Esophagus muscularis mucosa (tissue), 4 donors: ENCODE measurements at places on chromosomes 3 and 15. TPM values are rescaled to one million over a fixed set of nuclear protein-coding genes. Genes with fewer than 3 reads are reported as not detected.

Gene MKRN2OS
- total RNA-seq = not detected

Gene AGBL1
- not detected for total RNA-seq

Gene PLA1A
- 2.1 TPM for total RNA-seq

Gene CFAP20DC
- 0.23 TPM for total RNA-seq

Gene GOLGA8S
- 0.13 TPM for total RNA-seq

Gene CFAP161
- total RNA-seq = 0.66 TPM

Gene IL16
- 14.7 TPM for total RNA-seq

Gene THRB
- 31.6 TPM for total RNA-seq

Gene ITGB5
- total RNA-seq = 114 TPM

Gene REC114
- not detected for total RNA-seq

Gene STXBP5L
- total RNA-seq = 0.99 TPM

Gene KBTBD13
- not detected for total RNA-seq

Gene TTLL13
- total RNA-seq = 0.42 TPM

Gene CRYGS
- total RNA-seq = 2.1 TPM

Gene PEX5L
- total RNA-seq = 0.06 TPM

Gene GABRR3
- not detected for total RNA-seq

Gene C3orf80
- total RNA-seq = under 0.01 TPM

Gene FILIP1L
- total RNA-seq = 120 TPM

Gene CACNA2D3
- 3.6 TPM for total RNA-seq

Gene CCDC191
- 3.2 TPM for total RNA-seq

Gene ABI3BP
- 25.7 TPM for total RNA-seq

Gene IRAK2
- total RNA-seq = 3.0 TPM

Gene AHSG
- total RNA-seq = not detected

Gene SNX22
- total RNA-seq = 0.33 TPM

Gene PCNP
- total RNA-seq = 120 TPM

Gene CATSPER2
- 0.66 TPM for total RNA-seq

Gene ITPKA
- 0.83 TPM for total RNA-seq

Gene CYP19A1
- total RNA-seq = 3.5 TPM

Gene PLS1
- 1.7 TPM for total RNA-seq

Gene CD80
- total RNA-seq = not detected

Gene BHLHE40
- total RNA-seq = 170 TPM

Gene TMEM158
- 1.2 TPM for total RNA-seq

Gene GOLGA8J
- total RNA-seq = not detected

Gene TMEM108
- total RNA-seq = 12.1 TPM

Gene SERINC4
- total RNA-seq = not detected

Gene RTP4
- total RNA-seq = 0.50 TPM

Gene P2RY14
- total RNA-seq = 12.8 TPM

Gene KIF15
- total RNA-seq = 0.42 TPM

Gene SUCLG2
- 69.3 TPM for total RNA-seq

Gene CA12
- 14.5 TPM for total RNA-seq

Gene BUB1B
- 1.3 TPM for total RNA-seq

Gene MAPK6
- 13.3 TPM for total RNA-seq

Gene CLRN1
- not detected for total RNA-seq

Gene TRPM7
- 28.4 TPM for total RNA-seq

Gene ETV5
- 7.5 TPM for total RNA-seq

Gene COL6A5
- total RNA-seq = not detected

Gene PPP1R14D
- not detected for total RNA-seq

Gene IDH2
- 185 TPM for total RNA-seq

Gene SST
- not detected for total RNA-seq

Gene ZNF385D
- 8.1 TPM for total RNA-seq
